AG04450 (cell line): ENCODE measurements at places on chromosomes 2 and 18.
A peak's percentile ranks its signal among the peaks of the same experiment; 100 is the strongest.

DNA sequence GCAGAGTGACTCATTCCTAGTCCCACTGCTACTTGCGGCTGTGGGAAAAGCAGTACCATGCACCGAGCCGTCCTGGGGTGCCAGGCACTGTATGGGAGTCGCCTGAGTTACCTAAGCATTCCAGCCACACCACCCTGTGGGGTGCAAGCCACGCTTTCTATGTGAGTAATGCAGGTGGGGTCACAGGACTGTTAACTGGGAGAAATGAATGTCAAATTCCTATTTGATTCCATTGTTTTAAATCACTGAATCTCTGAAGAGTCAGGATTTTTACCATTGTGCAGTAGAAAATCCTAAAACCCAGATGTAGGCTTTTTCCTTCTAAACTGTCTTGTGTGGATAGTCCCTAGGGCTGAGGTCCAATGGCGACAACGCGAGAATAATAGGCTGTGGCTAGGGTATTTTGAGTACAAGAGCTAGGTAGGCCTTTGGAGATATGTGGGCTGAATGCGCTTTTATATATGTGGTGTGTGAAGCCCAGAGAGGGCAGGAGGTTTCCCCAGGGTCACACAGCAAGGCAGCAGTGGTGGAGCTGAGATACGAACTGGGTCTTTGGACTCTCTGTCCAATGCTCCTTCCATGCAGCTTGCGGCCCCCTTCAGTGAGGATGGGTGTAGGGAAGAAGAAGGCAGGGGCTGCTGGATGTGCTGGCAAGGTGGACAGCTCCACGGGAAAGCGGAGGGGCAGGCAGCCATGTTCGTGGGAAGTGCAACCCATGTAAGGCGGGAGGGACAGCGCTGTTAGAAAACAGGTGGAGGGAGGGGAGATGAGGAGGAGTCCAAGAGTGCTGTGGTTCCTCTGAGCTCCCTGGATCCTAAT, 83.2 kb downstream of the DDX1 start:
- no peak for DNase-seq

DNA sequence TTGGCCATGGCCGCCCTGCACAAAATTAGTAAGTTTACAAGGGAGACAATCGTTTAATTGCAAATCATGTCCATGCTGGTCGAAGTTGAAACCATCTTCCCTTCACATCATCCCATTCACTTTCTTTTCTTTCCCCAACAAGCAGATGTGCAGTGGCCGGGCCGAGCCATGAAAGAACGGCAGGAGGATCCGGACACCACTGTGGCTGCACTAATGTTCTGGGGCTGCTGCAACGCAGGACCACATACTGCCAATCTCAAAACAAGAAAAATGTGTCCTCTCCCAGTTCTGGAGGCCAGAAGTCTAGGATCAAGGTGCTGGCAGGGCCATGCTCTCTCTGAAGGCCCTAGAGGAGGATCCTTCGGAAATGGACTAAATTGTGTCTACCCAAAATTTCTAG, 227.4 kb upstream of the MYT1L start:
- no peak for DNase-seq

DNA sequence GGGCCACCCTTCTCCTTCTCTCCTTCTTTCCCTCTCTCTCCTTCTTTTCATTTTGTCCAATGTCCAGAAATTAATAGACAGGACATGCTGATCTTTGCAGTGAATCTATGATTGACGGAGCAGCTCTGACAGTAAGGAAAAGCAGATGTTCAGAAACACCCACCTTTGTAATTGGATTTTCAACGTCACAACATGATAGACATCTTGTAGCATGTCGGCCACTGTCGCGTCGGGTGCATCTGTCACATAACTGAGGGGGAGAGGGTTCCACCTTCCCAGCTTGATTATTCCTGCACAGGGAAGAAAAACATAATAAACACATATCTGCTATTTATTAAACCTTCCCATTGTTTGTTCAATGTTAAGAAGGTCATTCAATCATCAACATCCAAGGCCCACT, 76.2 kb downstream of the SATB2 start:
- no peak for DNase-seq

DNA sequence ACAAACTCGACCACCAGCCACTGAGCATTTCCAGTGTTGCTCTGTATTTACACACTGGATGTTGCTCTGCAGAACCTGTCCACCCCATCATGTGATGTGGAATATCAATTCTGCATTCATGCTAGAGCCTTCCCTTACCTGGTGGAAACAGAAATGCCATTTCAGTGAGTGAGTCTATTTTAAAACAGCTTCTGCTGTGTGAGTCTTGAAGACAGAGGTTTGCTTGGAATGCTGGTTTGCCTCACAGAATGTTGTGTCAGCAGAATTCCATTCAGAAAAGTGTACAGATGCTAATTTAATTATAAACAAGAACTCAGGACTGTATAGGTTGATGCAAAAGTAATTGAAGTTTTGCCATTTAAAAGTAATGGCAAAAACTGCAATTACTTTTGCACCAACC, 118.3 kb downstream of the MAP3K20 start:
- no peak for DNase-seq

DNA sequence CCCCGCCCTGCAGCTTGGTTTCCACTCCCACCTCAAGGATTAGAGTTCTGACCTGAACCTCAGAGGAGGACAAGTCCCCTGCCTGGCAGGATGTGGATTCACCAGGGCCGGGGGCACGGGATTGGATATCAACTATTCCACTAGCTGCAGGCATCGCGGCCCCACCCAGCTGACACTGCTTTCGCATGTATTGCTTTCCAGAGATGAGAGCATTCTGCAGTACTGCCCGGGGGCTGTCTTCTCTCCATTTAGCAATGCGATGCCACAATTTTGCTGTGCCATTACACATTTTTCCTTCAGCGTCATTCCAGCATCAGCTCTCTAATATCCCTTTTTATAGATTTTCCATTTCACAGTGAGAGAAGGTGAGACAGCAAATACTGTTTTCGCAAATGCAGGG, 42.0 kb downstream of the CTIF start:
- no peak for DNase-seq

- DNase-seq = no peak
Measured at GRCh38 chr18:48132797-48133655, 202.6 kb upstream of the SMAD2 start.

GRCh38 chr2:29223851-29224692, 108.9 kb downstream of the CLIP4 start:
- peak; percentile 11 for DNase-seq

- no peak for DNase-seq
Measured at GRCh38 chr2:186533717-186534116, 47.7 kb downstream of the ZC3H15 start.

DNA sequence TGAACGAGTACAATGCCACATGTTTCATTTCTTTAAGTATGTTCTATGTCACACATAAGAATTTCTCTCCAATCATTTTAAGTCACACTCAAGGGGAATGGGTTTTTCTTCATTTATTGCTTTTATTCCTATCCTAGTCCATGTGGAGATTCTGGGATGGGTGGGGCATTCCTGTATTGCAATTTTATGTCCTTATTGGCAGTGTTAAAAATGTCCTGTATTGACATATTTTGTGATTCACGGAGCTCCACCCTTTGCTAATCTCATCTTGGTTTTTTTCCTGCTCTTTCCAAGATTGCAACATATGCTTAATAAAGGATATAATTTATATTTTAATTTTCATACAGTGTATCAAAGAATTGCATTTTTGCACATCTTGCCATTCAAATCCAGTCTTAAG, 3.4 kb upstream of the TNFAIP6 start:
- no peak for DNase-seq

DNA sequence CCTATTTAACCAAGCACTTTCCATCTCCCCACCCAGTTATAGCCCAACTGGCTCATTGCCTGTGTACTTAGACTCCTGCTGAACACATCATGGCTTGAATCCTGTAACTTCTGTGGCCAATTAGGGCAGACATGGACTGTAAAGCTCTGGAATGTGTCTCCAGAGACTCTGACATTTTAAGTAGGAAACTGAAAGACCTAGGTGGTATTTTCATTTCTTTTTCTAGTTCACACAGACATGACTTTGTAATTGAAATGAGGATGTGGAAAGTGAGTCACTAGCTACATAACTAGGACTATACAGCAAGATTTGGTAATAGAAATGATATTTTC, 12.2 kb downstream of the DOK1 start:
- DNase-seq = no peak

DNA sequence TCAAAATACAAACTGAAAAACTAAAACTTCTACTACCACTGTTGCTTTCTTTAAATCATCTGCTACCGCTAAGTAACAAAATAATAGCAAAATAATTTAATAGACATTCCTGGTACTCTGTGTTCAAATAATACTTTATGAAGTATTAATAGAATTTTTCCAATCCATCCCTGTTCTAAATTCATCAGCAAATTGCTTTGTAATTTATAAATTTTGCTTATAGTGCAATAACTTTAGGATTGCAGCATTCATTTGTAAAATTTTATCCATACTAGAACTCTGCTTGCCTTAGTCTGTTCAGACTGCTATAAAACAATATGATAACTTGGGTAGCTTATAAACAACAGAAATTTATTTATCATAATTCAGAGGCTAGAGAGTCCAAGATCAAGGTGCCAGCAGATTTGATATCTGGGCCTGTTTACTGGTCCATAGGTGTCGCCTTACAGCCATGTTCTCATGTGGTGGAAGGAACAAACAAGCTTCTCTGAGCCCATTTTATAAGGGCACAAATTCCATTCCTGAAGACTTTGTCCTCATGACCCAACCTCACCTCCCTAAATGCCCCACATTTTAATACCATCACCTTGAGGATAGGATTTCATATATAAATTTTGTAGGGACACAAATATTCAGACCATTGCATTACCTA, 415.1 kb upstream of the MAP2 start:
- DNase-seq = no peak

- no peak for DNase-seq
Measured at GRCh38 chr18:53909668-53910067, 314.8 kb downstream of the MBD2 start.

DNA sequence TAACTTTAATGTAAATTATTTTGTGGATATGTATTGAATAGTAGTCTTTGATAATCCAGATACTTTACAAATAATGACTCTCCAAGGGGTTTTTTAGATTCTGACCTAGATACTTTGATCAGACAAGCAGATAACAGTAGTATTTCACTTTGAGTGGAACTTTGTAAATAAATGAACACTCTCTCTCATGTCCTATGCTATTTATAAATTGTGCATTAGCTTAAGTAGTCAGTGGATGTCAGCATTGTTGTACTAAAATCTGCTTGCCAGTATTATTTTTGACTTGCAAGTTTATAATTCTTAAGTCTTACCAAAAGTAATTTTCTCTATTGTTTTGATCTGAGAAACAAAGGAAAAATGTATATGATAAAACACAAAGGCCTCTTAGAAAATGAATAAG, 1113.1 kb upstream of the NRXN1 start:
- no peak for DNase-seq

DNA sequence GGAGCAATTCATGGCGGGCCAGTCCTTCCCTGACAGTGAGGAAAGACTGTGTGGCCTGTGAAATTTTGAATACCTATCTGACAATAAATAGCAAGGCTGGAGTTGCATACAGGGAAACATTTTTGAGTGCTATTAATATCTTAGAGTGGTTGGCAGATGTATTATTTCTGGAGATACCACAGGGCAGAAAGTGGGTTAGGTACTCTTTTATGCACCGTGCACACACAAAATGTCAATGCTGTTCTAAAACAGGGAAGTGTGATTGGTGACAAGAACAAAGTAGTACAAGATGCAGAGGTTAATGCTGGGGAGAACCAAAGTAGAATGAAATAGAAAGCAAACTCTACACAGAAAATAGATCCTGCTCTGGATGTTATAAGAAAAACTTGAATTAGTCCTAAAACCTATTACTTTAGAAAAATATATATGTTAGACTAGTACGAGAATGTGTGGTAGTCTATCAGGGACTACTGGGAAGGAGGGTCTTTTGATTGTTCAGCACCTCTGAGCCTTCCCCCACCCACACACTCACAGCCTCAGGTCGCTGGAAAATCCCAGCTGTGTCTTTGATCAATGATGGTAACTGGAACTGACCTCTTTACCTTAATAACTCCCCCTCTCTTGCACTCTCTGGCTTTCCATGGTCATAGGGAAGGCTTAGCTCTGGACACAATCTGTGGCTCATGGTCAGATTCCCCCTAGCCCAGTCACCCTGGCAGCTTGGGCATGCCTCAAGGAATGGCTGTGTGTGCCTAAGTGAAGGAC, 58.2 kb downstream of the SERPINB8 start:
- no peak for DNase-seq

DNA sequence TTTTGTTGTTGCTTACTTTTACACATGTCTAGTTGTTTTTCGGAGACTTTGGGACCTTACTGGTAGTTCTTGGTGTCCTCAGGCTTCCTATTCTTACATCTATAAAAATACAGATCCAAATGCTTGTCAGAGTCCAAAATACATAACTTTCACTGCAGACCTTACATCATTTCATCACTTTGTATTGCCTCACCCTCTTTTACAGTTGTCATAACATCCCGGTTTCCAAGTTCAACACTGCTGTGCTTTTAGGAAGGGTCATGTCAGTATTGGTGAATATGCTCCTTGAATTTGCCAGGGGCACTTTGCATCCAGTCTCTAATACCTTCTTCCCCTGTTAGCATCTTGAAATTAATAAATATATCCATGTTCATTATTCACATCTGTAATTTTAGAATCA, 518.2 kb upstream of the RAB12 start:
- DNase-seq = no peak

DNA sequence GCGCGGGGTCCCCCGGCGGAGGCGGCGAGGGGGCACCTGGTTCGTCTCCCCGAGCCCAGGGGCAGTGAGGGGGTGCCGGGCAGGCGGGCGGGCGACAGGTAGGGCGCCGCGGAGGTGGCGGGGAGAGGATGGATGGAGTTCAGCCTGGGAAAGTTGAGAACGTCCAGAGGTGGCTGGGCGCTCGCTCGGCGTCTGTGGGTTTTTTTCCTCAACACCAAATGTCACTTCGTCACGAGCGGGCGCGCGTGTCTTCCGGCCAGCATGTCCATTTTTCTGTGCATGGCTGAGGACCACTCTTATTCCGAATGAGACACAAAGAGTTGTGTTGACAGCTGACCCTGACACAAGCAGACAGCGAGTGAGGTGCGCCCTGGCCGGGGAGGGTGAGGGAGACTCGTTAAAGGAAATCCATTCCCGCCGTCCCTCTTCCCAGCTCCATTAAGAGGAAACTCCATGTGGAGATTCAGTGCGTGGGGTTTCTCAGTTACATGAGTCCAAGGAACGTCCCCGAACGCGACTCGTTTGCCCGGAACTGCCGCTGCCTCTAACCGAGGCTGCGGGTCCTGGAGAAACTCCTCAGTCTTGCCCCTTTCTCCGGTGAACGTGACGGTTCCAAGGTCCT, 859 bp downstream of the GREB1L start:
- no peak for DNase-seq

GRCh38 chr2:142857256-142858164, 20.0 kb upstream of the KYNU start:
- DNase-seq = no peak

- DNase-seq = peak; percentile 70
Measured at GRCh38 chr18:26436176-26437051, 111.9 kb downstream of the KCTD1 start.

DNA sequence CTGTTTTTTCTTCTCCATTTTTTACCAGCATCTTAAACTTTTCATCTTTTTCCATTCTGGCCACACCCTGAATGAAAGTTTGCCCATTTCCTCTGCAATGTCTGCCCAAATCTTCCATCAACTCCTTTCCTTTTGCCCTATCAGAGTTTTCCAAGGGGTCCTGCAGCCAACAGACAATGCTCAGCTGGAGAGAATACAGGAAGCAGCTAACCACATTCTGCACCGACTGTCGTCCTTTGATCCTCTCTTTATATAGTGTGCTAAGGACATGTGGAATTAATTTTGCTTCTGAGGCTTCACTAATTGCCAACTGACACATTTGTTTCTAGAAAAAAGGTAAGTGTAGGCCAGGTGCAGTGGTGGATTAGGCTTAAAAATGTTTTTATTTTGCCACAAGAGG, 50.5 kb upstream of the DLX2 start:
- DNase-seq = no peak
